ENCODE measurements at places on chromosomes 5 and 9.

- H3K4me1 ChIP-seq: peaks cover 44% of the 10 kb centered on the region
- no peak overlapping the region for H3K4me3 ChIP-seq
- H3K36me3 ChIP-seq: peaks cover 7% of the 10 kb centered on the region
- H3K27ac ChIP-seq: no peak overlapping the region
- no peak for DNase-seq
- H3K27me3 ChIP-seq: no peaks in the 10 kb centered on the region
Observed at GRCh38 chr5:10757922-10758555, 3.0 kb downstream of the DAP start.

DNA sequence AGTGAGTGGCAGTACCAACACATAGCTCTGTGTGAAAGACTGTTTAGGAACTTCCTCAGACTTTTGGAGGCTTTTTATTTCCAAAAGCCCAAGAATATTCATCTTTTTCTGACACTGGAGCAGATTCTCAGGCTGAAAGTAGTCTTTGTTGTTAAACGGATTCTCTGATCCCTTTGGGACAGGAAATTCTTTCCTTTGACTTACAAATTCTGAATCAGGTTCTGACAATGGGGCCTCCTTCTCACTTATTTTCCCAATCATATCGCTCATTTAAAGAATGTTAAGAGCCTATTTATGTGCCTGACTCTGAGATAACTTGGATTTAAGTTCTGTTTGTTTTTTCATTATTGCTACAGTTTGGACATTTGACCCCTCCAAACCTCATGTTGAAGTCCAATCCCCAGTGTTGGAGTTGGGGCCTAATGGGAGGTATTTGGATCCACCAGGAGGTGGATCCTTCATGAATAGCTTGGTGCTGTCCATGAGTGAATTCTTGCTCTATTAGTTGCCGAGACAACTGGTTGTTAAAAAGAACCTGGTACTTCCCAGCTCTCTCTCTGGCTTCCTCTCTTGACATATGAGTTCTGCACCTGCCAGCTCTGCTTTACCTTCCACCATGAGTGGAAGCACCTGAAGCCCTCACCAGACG, 4.1 kb upstream of the ADGRV1 start:
- no peak overlapping the region for H3K27ac ChIP-seq
- no peaks in the 10 kb centered on the region for H3K36me3 ChIP-seq
- H3K4me3 ChIP-seq: no peak overlapping the region
- peaks cover 15% of the 10 kb centered on the region for H3K4me1 ChIP-seq
- H3K27me3 ChIP-seq: peaks cover 67% of the 10 kb centered on the region
- DNase-seq: no peak

DNA sequence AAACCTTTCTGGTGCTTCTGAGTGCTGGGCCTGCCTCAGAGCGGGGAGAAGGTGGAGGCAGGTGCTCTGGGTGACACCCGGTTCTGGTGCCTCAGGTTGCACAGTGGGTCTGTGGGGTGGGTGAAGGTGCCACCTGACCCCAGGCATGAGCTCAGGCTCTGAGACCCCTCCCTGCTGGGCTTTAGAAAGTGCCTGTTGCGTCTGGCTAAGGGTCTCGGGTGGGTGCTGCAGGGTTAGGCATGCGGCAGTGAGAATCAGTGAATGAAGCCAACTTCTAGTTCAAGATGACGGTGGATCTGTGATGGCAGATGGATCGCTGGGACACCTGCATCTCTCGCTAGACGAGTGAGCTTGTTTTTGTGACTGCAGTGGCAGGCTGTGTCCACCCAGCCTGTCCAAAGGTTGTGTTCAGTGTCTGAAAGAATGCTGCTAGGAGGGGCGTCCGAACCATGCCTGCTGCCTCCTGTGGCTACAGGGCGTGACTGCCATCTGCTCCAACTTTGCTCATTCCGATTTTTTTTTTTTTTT, 5.0 kb downstream of the SQSTM1 start:
- peaks cover 95% of the 10 kb centered on the region for H3K4me1 ChIP-seq
- DNase-seq: no peak
- peaks cover 90% of the 10 kb centered on the region for H3K36me3 ChIP-seq
- H3K4me3 ChIP-seq: no peak overlapping the region

- no peak for DNase-seq
- H3K27me3 ChIP-seq: no peaks in the 10 kb centered on the region
- no peak overlapping the region for H3K27ac ChIP-seq
- H3K36me3 ChIP-seq: peaks cover 77% of the 10 kb centered on the region
Observed at GRCh38 chr5:138515556-138516245, 27.3 kb downstream of the ETF1 start.

DNA sequence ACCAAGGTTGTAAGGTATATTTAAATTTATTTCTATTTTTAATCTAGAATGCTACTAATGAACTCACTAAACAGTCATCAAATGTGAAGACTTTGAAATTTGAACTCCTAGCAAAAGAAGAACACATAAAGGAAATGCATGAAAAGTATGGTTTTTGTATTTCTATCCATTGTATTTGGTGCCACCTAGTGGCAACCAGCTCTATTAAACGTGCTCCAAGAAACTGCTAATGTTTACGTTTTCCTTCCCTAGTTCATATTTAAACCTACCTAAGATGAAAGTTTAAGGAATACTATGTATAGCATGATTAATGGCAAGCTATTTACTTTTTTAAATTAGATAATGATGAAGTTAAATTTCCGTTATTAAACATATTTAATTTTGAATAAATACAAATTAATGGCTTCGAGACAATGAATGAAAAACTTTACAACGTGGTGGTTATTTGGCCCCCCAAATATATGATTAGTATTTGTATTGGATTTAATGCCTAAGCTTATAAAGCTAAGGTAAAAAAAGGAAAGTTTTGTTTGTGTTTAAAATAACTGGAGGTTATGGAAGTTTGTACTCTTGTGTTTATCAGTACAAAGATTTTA, 115.9 kb upstream of the SH3GL2 start:
- no peak for DNase-seq
- H3K36me3 ChIP-seq: peaks cover 19% of the 10 kb centered on the region
- no peak overlapping the region for H3K27ac ChIP-seq
- no peaks in the 10 kb centered on the region for H3K27me3 ChIP-seq
- no peak overlapping the region for H3K4me3 ChIP-seq
- no peaks in the 10 kb centered on the region for H3K4me1 ChIP-seq

GRCh38 chr5:62134811-62135210, 171.2 kb upstream of the KIF2A start:
- H3K27ac ChIP-seq: no peak overlapping the region
- H3K4me3 ChIP-seq: no peak overlapping the region
- H3K4me1 ChIP-seq: no peaks in the 10 kb centered on the region
- H3K36me3 ChIP-seq: no peaks in the 10 kb centered on the region

GRCh38 chr5:82393951-82394350, 115.8 kb upstream of the RPS23 start:
- peaks cover 12% of the 10 kb centered on the region for H3K4me1 ChIP-seq
- H3K27me3 ChIP-seq: no peaks in the 10 kb centered on the region
- no peaks in the 10 kb centered on the region for H3K36me3 ChIP-seq
- H3K27ac ChIP-seq: no peak overlapping the region
- no peak overlapping the region for H3K4me3 ChIP-seq

GRCh38 chr9:128435611-128436010, 15.0 kb downstream of the CERCAM start:
- H3K4me1 ChIP-seq: peaks cover 8% of the 10 kb centered on the region
- no peaks in the 10 kb centered on the region for H3K36me3 ChIP-seq
- DNase-seq: no peak
- H3K27ac ChIP-seq: no peak overlapping the region
- no peaks in the 10 kb centered on the region for H3K27me3 ChIP-seq
- H3K4me3 ChIP-seq: no peak overlapping the region

GRCh38 chr5:68110264-68110663, 105.3 kb upstream of the PIK3R1 start:
- no peak for DNase-seq
- no peaks in the 10 kb centered on the region for H3K36me3 ChIP-seq
- H3K4me3 ChIP-seq: no peak overlapping the region
- no peak overlapping the region for H3K27ac ChIP-seq

DNA sequence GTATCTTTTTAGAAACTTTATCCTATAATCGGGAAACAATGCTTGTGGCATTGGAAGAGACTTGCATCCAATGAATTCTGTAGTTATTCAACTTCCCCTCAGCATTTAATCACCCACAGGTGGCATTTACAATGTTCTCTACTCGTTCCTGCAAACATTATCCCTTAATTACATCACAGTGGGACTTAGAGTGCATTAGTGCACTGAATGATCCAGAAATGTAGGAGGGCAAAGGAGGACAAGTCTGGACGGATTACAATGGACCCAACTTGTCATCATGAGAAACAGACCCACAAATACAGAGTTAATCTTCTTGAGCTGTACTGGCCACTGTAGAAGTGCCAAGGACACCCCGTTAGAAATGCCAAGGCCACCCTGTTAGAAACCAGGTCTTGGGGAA, 129.1 kb downstream of the DOCK8 start:
- H3K36me3 ChIP-seq: no peaks in the 10 kb centered on the region
- no peak for DNase-seq
- peaks cover 53% of the 10 kb centered on the region for H3K27me3 ChIP-seq
- no peak overlapping the region for H3K27ac ChIP-seq

- DNase-seq: no peak
- H3K27ac ChIP-seq: no peak overlapping the region
Observed at GRCh38 chr9:106816524-106816923, 46.4 kb upstream of the ZNF462 start.

DNA sequence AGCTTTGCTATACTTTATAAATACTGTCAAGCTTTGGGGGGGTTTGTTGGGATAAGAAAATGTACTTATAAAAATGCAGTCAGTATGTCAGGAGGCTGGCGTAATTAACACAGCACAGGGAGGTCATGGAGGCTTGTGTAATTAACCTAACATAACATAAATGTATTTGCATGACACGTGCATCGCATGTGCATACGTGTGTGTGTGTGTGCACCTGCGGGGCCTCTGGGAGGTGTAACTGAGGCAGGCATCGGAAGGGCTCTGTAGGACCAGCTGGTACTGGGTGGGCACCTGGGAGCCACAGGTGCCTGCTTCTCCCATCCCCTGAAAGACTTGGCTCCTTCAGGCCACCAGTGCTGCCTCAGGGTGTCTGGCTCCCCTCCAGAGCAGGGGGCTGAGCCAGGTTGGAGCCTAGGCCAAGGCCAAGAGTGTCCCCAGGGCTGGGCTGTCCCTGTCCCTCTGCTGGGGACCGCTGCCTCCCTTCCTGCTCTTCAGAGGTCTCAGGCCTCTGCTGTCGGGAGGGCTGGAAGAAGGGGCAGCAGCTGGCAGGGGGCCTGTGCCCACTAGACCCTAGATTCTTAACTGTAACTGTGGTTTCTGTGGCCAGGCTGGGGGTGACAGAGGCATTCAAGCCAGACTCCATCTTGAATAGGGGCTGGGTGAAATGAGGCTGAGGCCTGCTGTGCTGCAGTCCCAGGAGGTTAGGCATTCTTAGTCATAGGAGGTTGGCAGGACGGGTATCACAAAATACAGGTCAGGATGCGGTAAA, 9.0 kb downstream of the FCN2 start:
- H3K4me3 ChIP-seq: no peak overlapping the region
- peaks cover 16% of the 10 kb centered on the region for H3K4me1 ChIP-seq
- no peak overlapping the region for H3K27ac ChIP-seq
- no peaks in the 10 kb centered on the region for H3K36me3 ChIP-seq
- DNase-seq: no peak

DNA sequence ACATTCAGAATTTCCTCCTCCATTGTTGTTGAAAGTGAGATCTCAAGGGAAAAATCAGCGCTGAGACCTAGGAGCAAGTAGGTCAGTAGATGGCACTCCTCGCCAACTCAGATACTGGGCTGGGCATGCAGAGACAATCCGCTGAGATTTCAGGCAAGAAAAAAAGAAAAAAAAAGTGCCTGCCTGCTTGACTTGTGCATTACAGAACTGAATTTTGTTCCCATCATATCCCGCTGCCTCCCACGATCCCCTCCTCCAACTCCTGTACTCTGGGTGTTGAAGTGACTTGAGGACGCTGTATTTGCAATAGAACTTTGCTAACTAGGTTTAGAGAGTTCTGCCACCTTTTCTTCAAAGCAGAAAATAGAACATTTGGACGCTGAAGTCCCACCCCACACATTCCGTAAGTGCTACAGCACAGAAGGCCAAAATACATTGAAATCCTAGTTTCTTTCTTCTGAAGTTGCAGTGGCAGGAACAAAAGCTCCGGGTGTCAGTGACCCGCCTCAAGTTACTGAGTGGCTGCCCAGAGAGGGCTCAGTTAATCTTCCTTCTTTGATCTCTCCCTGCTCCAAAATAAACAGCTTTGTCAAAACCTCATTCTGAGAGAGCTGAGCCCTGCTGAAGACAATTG, 265.8 kb downstream of the MLLT3 start:
- H3K27ac ChIP-seq: peak overlapping the region; percentile 74
- DNase-seq: peak; percentile 35
- peaks cover 31% of the 10 kb centered on the region for H3K4me1 ChIP-seq

DNA sequence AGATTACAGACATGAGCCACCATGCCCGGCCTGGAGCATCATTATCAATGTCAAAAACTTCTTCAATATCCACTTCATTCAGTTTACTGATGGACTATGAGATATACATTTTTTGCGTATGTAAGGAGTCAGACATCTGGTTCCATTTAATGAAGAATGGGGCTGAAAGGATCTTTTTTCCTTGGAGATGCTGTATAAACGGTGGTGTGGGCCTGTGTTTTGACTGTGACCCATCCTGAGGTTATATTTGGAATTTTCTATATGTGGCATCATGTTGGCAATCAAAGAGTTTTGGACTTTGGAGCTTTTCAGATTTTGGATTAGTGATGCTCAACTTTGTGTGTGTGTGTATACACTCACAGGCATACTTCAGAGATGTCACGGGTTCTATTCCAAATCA, 85.7 kb upstream of the FBXL17 start:
- H3K4me3 ChIP-seq: no peak overlapping the region
- no peaks in the 10 kb centered on the region for H3K36me3 ChIP-seq
- H3K27me3 ChIP-seq: no peaks in the 10 kb centered on the region
- H3K27ac ChIP-seq: no peak overlapping the region
- no peak for DNase-seq

Measured in left ventricle myocardium inferior (tissue), 1 donor.